Activated CD4-positive, alpha-beta T cell treated with anti-CD3 and anti-CD28 coated beads, Interleukin-2, amount 50 U/mL, for 16 hours (primary cell): ENCODE measurements at places on chromosomes 4 and X.
A peak's percentile ranks its signal among the peaks of the same experiment; 100 is the strongest.

- DNase-seq = no peak
Measured at GRCh38 chr4:31089815-31090214, 369.6 kb downstream of the PCDH7 start.

DNA sequence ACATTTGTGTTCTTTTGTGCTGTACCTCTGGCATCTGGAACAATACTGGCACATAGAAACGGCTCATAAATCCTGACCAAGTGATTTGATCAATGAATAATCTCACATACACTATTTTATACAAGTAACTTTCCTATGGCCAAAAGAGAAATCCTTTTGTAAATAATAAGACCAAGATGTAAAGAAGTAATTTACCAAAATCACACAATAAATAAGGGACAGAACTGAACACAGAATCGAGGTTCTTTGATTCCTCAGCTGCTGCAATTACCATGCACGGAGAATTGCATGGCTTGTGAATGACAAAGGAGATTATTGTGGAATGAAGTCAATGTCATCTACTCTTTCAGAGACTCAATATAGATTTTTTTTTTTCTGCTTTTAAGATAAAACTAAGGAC, 576.8 kb upstream of the SMIM31 start:
- no peak for DNase-seq

- no peak for DNase-seq
Measured at GRCh38 chrX:134658002-134658759, at the start of gene PLAC1. PLAC1 (minus strand) TSS chrX:134658471; CDS start chrX:134566682, 91,789 bp downstream.

- peak; percentile 44 for DNase-seq
Measured at GRCh38 chrX:111869639-111870034, 6.3 kb upstream of the TRPC5OS start.

GRCh38 chr4:13484749-13485221, 645 bp upstream of the RAB28 start:
- DNase-seq = no peak

- no peak for DNase-seq
Measured at GRCh38 chr4:105153749-105154148, 7.1 kb downstream of the TET2 start.

GRCh38 chrX:154458954-154459778, 1.1 kb downstream of the PLXNA3 start:
- DNase-seq = no peak
